ENCODE measurements at places on chromosomes 2 and 18.
A peak's percentile ranks its signal among the peaks of the same experiment; 100 is the strongest.

GRCh38 chr2:15617778-15618448, 26.2 kb downstream of the DDX1 start:
- DNase-seq: no peak

GRCh38 chr2:48227617-48228344, 302.2 kb upstream of the STON1 start:
- no peak for DNase-seq

DNA sequence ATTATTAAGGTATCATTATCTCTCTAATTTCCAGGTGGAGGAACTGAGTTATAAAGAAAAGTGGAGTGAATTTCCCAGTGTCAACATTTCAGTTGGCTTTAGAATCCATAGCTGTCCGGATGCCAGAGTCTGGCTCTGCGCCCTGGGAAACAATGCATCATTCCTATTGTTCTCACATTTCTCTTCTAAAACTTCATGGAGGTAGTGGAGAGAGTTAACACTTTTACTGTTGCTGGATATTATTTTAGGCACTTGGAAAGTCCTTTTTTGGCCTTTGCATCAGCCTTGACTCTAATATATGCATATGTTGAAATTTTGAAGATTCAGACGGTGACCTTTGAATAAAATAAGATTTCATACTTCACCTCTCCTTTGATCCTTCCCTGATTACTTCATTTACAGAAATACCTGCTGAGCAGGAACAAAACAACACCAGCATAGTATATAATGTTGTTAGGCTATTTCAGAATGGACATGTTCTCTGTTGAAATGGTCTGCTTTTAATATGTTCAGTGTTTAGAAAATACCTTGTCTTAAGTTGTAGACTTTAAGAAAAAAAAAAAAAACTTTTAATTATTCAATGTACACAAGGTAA, 148.8 kb downstream of the EPHA4 start:
- DNase-seq: no peak

- no peak for DNase-seq
Measured at GRCh38 chr2:107525406-107525805, 301.3 kb upstream of the RGPD4 start.

DNA sequence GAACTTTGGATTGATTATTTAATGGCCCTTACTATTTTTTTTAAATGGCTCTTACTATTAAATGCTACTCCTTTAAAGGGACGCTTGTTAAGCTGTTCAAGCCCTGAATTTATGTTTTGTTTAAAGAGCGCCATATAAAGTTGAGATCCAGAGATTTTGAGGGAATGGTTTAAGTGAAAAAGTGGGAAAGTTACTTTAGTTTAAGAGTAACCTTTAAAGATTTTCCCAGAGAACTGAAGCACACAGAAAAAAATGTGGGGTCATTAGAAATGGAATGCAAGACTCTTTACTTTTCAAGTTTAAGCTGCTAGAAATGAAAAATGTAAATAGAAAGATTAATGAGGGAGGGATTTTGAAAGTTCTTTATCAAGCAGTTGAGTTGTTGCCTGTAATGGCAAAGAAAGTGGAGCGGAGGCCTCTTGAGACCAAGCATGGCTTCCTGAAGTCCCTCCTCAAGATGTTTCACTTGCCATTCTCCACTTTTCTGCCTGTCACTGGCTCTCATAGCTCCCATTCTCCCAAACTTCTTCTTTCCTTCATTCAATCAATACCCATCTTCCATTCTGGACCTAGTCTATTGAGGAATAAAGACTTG, 93.2 kb downstream of the KCNS3 start:
- no peak for DNase-seq

DNA sequence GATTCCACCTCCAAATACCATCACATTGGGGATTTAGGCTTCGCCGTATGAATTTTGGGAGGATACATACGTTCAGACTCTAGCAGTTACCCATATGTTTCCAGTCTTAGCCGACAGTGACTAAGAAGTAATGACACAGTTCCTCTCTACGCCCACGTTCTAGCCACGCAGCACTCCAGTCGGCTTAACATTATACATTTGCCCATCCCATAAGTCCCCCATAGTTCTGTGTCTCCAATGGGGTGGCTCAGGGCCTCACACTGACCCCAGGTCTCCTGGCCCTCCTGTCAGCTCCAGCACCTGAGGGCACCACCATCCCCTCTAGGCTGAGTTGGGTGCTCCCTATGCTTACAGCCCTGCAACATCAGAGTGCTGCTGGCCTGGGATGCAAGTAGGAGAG, 18.4 kb upstream of the CNDP2 start:
- no peak for DNase-seq

- DNase-seq: no peak
Measured at GRCh38 chr2:169034256-169034655, 3.1 kb upstream of the ABCB11 start.

GRCh38 chr2:214376618-214377285, 34.1 kb upstream of the VWC2L start:
- DNase-seq: no peak

DNA sequence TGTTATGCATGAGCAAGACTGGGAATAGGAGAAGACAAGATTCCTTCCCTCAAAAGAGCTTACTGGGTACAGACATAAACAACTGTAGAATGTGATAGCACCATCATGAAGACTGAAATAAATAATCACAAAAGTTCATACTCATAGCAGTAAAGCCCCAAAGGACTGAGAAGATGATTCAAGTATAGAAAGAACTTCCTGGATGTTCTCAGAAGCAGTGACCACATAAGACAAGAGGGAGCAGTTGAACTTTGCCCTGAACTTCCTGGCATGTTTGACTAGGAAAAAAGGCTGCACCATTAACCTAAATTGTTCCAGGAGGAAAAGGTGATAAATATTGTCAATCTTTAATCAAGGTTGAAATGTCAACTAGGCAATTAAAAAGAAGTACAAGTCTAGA, 57.8 kb upstream of the CCDC141 start:
- DNase-seq: no peak

DNA sequence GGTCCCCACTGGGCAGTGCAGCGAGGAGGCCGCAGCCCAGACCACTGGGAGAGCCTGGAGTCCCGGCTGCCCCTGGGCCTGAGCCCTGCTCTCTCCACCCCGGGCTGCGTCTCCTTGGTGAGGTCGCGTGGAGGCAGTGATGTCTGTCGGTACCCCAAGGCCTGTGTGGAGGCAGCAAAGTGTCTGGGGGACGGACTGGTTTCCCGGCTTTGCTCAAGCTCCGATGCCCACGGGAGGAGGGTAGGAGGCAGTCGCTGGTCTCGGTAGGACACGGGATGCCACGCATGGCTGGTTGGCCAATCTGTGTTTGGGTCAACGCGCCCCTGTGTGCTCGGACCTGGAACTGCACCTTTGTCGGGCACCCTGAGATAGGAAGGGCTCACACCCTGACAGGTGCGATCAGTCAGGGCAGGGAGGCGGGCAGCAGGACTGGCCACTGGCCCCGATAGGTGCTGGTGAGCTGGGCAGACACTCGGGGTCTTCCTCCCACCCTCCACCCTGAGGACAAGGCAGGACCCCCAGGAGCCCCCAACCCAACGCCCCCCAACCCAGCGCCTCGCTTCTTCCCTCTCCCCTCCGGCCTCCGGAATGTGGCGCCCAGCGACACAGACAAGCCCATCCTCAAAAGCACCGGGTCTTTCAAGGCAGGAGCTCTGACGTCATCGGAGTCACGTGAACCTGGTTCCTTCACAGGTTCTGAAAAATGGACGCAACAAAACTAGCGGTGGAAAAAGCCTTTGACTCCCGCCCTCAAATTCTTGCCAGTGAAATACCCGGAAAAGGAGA, 288.6 kb downstream of the NDUFA10 start:
- no peak for DNase-seq

DNA sequence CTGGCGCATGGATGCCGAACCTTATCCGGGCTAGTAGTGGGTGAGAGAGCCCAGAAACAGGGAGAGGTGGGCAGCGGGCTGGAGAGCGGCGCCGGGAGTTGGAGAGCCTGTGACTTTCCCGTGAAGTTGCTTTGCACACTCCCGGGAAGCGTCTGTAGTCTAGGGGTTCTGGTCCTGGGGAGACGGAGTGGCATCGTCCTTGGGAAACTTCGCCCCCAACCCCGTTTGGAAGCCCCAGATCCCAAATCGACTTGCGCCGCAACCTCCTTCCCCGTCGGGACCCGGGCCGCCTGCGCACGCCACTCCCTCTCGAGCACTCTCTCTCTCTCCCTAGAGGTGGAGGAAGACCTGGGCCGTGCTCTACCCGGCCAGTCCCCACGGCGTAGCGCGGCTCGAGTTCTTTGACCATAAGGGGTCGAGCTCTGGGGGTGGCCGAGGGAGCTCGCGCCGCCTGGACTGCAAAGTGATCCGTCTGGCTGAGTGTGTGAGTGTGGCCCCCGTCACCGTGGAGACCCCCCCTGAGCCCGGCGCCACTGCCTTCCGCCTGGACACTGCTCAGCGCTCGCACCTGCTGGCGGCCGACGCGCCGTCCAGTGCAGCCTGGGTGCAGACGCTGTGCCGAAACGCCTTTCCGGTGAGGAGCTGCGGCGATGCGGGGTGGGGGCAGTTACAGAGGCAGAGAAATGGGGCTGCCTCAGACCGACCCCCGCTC, 456 bp downstream of the DOK1 start:
- no peak for DNase-seq

GRCh38 chr2:186946896-186947467, 98.0 kb upstream of the ZSWIM2 start:
- DNase-seq: no peak

GRCh38 chr2:241535871-241536655, 22.5 kb upstream of the BOK start:
- no peak for DNase-seq

- no peak for DNase-seq
Measured at GRCh38 chr2:67243919-67244318, 153.2 kb upstream of the ETAA1 start.

GRCh38 chr2:190534310-190535120, at the start of gene NEMP2:
TSS of gene NEMP2 (minus strand) at chr2:190534722. CDS start at chr2:190534655, 67 bp downstream.
- DNase-seq: peak; percentile 79

GRCh38 chr2:121080013-121080772, 204.8 kb downstream of the TFCP2L1 start:
- peak; percentile 25 for DNase-seq

DNA sequence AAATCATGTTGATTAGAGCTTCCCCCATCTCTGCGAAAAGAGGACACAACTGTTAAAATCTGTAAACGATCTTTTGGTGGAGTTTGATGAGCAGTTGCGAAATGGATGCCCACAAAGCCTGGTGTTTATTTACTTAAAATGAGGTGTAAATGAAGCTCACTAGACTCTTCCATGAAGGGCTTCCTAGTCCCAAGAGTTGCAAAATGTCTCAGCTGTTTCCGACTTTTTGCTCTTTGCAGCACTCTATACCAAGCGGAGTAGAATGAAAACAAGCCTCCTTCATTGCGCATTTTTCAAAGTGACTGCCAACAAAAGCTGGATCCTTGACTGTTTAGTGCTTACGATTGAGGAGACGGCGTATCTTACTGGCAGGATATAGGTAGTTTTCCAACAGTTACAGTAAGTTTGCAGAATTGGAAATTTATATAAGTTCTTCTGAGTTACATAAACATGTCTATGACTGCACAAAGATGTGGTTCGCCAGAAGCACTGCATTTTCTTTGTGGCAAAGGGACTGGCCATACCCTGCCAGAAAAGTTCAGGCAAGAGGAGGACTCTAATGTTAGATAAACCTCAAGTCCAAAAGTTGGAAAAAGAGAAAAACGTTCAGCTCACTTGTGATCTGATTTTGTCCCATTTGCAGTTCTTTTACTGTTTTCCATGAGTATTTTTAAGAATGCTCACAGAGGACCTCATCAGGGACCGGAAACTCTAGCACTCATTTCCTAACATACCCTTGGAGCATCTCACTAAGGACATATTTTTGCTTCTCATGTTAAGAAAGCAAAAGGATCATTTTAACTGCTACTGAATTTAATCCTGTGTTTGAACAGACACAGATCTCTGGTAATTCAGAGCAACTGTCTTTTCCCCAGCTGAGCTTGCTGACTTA, 42.7 kb downstream of the COLEC12 start:
- DNase-seq: no peak

DNA sequence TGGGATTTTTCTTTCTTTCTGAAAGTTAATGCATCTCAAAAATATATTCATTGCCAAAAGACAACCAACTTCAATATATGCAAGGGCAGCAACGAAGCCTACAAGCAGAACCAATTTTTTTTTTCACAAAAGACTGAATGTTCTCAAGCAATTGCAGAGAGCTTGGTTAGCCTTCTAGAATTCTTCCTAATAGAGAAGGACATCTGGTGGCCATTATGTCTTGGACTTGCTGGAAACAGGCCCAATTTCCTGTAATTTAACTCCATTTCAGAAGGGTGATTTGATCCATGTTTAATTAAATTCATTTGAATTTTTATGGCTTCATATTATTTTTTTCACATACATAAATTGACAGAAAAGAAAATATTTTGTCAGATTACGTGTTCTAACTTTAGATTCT, 208.0 kb downstream of the TPGS2 start:
- no peak for DNase-seq

- no peak for DNase-seq
Measured at GRCh38 chr18:58190842-58191530, 147.0 kb downstream of the NEDD4L start.

DNA sequence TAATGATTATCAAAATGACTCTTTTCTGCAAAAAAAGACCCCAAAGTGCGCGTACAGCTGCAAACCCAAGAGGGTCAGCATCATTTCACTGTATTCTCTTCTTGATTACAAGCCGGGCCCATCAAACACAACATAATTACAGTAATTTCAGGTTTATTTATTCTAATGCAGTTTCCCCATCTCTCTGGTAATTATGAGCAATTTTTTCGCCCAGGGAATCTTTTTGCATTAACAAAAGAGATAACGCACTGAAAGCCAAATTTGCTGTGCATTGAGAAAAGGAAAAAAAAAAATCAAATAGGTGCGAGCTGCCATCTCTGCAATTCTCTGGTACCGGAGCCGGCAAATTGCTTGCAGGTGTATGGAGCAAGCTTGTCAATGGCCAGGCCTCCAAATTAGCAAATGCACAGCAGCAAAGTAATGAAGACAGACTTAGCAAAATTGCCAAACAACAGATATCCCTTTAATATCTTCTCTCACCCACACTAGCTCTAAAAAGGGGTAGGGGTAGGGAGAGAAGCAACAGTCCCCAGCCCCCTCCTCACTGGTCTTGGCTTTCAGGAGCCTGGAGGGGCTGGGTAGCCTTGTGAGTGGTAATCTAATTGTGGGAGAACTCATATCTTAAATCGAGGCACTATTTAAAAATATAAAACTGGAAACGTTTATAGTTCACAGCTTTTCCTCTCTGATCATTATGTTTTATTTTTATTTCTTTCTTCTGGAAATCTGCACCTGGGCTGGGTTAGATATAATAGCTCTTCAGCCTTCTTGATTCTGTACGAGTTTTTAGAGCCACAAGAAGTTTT, 6.7 kb downstream of the DLX1 start:
- no peak for DNase-seq

- no peak for DNase-seq
Measured at GRCh38 chr2:9167718-9168657, 38.6 kb upstream of the ASAP2 start.

- DNase-seq: no peak
Measured at GRCh38 chr2:105806996-105807395, 62.3 kb downstream of the NCK2 start.

Measured in stimulated activated effector memory CD8-positive, alpha-beta T cell treated with anti-CD3 and anti-CD28 coated beads, Interleukin-12 subunit alpha, Interleukin-12 subunit beta, amount 100 ng/mL, for 72 hours (primary cell).